Fibroblast of lung (primary cell): ENCODE measurements at places on chromosomes 2 and 18. TPM values are rescaled to one million over a fixed set of nuclear protein-coding genes. Genes with fewer than 3 reads are reported as not detected.

GRCh38 chr2:42903821-42904575 lies 111.6 kb upstream of the HAAO start:
- no peak for DNase-seq

Gene SLC8A1
- total RNA-seq = 74.0 and 109 TPM in 2 replicates

DNA sequence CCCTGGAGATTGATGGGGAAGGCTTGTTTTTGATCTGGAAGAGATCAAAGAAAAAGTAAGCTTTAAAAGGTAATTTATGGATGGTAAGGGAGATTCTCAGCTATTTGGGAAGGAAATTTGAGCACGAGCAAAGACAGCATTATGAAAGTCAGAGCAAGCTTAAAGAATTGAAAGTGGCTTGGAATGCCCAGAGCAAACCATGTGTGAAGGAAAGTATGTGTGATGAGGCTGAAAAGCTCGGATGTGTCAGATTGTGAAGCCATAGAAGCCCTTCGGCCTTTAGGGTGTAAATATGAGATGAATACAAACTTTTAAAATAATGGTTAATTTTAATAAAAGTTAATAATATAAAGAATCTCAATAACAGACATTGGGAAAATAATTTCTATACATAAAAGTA lies 377.4 kb upstream of the DSEL start:
- no peak for DNase-seq

DNA sequence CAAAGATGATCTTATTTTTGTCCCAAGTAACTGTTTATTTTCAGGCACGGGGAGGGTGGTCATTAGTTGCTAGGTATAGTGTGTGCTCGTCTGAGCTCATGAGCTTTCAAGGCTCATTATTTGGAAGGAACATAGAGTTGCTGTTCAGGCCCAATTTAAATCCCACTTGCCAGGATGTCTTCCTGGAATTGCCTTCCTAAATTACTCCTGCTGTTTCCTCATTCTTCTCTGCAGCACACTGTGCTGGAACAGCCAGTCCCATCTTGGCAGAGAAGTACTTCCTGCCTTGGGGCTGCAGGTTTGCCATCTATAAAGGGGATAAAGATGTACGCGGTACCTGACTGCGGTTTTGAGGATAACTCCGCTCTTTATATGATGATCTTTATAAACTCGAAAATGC lies 37.3 kb downstream of the GREB1 start:
- no peak for DNase-seq

- DNase-seq = no peak
Measured at GRCh38 chr18:45447355-45448265, 167.7 kb upstream of the SLC14A2 start.

Gene KCNIP3
- 1.5 and 1.7 TPM in 2 replicates for total RNA-seq
